Inflammatory macrophage treated with lipopolysaccharide for 4 hours (primary cell): ENCODE measurements at places on chromosomes 1 and 21.

- DNase-seq: no peak
Measured at GRCh38 chr1:54017979-54018378, at the start of gene LDLRAD1. TSS of gene LDLRAD1 (minus strand) at chr1:54018186. CDS start at chr1:54018112, 74 bp downstream.

- no peak for DNase-seq
Measured at GRCh38 chr1:187788718-187789117, 960.0 kb downstream of the PLA2G4A start.

DNA sequence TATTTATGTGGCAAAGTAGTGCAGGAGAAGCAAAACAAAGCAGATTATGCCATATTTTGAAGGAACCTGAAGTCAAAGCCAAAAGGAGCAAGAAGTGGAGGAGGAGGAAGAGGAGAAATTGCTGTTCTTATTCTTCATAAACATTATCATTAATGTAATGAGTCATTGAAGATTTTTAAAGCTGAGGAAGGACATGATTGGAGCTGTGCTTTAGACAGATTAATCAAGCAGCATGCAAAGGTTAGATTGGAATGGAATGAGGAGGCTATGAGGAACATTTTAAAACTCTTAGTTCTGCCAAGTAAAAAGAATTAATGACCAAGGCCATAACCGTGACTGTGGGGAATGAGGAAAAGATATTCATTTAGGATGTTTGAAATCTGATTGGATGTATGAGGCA, 33.0 kb upstream of the HSD17B7 start:
- no peak for DNase-seq

- no peak for DNase-seq
Measured at GRCh38 chr1:39328586-39329121, 124.2 kb downstream of the MACF1 start.

GRCh38 chr1:8283058-8283884, 34.6 kb upstream of the SLC45A1 start:
- peak; percentile 89 for DNase-seq

DNA sequence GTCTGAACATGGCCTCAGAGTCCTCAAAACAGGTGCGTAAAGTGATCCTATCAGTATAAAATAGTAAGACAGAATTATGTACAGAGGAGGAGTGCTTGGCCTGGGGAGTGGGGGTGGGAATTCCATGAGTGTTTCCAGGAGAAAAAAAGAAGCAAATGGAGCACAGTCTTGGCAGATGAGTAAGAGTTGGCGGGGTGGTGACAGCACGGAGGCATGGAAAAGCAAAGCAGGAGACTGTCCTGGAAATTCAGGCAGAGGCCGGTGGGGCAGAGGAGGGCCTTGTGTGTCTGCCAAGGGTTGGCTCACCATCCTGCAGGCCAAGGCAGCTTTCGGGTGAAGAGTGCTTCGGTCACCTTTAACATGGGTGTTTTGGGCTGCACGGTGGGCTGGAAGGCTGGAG, 63.4 kb downstream of the OPTC start:
- no peak for DNase-seq

- no peak for DNase-seq
Measured at GRCh38 chr21:33029385-33029921, 3.7 kb downstream of the OLIG2 start.

GRCh38 chr1:184276416-184276815, 110.4 kb upstream of the C1orf21 start:
- no peak for DNase-seq

- no peak for DNase-seq
Measured at GRCh38 chr1:172245788-172246187, 174.7 kb upstream of the C1orf105 start.

- DNase-seq: no peak
Measured at GRCh38 chr1:9877962-9878361, 32.1 kb downstream of the CTNNBIP1 start.

- DNase-seq: no peak
Measured at GRCh38 chr1:248814351-248814750, 11.4 kb downstream of the SH3BP5L start.

- no peak for DNase-seq
Measured at GRCh38 chr1:238233966-238234365, 343.2 kb upstream of the ZP4 start.

- DNase-seq: no peak
Measured at GRCh38 chr1:92029241-92029922, 403 bp upstream of the EPHX4 start.

DNA sequence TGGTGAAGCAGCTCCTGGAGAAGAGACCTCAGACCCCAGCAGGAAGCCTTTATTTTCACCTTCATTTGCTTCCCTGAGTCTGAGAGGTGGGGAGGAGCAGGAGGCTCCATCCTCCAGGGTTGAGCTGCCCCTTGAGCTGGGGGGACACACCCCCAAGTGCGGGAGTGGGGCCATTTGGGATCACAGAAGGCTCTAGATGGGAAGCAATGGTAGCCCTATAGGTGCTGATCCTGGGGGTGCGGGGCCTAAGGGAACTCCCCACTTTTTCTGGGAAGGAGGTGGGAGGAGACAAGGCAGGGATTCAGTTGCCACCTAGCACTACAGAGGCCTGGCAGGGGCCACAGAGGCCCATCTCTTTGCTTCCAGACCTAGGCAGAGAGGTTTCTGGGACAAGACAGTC, 247.9 kb upstream of the CSF3R start:
- DNase-seq: no peak

GRCh38 chr1:65002156-65002507, 35.8 kb upstream of the JAK1 start:
- DNase-seq: no peak

DNA sequence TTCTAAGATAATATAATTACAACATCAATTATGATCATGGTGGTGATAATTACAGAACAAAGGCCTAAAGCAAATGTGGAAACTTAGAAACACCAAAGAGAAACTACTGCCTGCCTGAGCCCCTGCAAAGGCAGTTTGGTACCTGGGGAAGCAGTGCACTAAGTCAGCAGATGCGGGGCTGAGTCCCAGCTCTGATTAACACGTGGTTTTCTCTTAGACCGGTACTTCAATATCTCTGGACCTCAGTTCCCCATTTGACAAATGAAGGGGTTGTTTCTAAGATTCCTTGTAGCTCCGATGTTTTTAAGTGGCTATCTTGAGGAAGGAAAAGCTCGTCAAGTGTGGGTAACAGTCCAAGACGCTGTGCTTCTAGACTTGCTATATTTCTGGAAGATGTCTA, 16.7 kb upstream of the PLEKHA6 start:
- no peak for DNase-seq

- no peak for DNase-seq
Measured at GRCh38 chr1:99763956-99764355, 2.5 kb downstream of the FRRS1 start.

- no peak for DNase-seq
Measured at GRCh38 chr1:29355375-29355774, 119.1 kb downstream of the PTPRU start.

DNA sequence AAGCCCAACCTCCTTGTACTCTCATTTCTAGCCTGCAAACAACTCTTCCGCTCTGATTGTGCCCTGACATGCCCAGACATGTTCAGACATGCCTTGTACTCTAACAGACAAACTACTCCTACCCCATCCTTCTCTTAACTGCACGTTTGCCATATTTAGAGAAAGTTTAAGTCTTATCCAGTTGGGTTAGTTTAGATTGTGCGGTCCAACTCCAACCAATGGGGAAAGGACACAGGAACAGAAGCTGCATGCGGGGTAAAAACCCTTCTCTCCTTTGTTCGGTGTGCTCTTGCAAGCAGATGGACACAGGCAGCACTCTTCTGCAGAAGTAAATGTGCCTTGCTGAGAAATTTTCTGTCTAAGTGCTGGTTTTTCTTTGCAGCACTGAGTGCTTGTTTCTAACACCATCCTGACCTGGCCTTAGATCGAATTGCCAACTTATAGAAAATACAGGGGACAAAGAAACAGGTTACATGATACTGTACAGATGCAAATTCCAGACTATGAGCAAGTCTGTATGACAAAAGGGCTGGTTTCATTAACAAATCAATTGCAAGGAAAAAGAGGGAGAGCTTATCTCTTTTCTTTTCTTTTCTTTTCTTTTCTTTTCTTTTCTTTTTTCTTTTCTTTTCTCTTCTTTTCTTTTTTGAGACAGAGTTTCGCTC, 35.8 kb upstream of the IFNGR2 start:
- no peak for DNase-seq
